WTC11 (cell line): ENCODE measurements at places on chromosomes 7 and 10. TPM values are rescaled to one million over a fixed set of nuclear protein-coding genes. Genes with fewer than 3 reads are reported as not detected.
A peak's percentile ranks its signal among the peaks of the same experiment; 100 is the strongest.

DNA sequence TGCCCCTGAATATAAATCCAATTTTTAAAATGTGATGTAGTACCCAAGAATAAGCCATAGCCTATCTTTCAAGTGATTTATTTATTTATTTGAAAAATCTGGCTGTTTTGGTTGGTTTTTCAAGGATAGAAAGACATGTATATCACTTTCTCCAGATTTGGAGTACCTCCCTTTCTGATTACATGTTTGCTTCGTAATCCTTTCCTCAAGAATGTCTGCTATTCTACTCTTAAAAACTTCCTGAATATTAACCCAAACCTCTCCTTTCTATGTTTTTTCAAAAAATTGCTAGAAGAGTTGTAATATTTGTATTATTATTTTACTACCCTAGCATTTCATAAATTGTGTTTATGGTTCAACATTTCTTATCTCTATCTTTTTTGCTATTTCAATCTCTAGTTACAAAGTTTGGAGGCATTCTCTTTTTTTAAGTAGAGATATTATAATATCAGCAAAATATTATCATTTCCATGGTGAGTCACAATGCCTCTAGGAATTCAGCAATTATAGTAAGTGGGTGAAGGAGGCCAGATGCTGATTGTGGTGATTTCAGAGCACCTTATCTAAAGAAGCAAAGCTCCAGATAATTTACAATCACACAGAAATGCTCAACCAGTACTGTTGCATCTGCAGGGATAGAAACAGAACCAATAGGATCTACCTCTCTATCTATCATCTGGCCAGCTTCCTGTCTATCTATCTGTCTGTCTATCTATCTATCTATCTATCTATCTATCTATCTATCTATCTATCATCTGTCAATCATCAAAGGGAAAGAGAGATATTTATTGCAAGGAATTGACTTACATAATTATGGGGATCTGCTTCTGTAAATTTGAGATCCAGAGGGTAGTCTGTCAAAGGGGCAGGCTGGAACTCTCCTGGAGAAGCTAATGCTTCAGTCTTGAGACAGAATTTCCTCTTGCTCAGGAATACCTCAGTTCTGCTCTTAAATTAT, 412.5 kb upstream of the SEMA3C start:
- no peaks in the 10 kb centered on the region for H3K4me1 ChIP-seq
- no peak overlapping the region for H3K27ac ChIP-seq
- no peak overlapping the region for H3K4me3 ChIP-seq

DNA sequence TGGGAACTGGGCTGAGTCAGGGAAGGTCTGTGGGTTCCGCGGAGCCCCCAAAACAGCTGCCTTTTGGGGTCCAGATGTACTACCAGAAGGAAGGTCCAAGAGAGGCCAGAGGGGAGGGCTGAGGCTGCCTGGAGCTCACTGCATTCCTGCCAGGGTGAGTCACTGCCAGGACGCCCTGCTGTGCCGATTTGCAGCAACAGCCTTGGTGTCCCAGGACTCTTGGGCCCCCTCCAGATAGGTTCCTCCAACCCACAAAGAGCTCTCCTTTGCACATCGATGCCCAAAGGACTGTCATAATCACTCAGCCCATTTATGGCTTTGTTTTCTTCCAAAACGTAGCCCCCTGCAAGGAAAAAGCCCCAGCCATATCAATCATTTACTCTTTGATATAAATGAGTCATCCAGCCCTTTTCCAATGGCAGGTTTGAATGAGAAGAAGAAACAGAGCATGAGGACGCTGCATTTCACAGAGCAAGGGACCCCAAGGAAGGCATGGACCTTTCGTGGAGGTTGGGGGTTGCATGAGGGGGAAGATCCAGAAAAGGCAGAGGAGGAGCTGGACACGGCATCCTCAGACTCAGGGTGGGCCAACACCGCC, 32.2 kb upstream of the COL13A1 start:
- peaks cover 12% of the 10 kb centered on the region for H3K4me1 ChIP-seq
- no peak overlapping the region for H3K4me3 ChIP-seq
- peaks cover 9% of the 10 kb centered on the region for H3K27me3 ChIP-seq
- peak; percentile 64 for DNase-seq
- no peaks in the 10 kb centered on the region for H3K36me3 ChIP-seq

DNA sequence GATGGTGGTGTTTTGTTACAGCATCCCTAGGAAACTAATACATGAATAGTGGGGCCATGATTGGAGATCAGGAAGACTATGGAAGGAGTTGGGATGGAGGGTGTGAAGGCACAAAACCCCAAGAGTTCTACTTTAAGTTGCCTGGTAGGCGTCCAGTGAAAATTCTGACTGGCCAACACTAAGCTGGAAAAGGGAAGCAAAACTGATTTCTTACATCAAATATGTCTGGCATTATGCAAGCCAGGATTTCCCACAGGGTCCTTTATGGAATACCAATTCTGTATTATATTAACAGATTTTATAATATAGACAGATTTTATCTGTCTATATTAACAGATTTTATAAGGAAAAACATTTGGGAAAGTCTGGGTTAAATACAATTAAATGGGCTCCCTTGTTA, 16.2 kb downstream of the CPVL start:
- no peak overlapping the region for H3K4me3 ChIP-seq
- no peaks in the 10 kb centered on the region for H3K27me3 ChIP-seq
- DNase-seq, result no peak
- peaks cover 4% of the 10 kb centered on the region for H3K36me3 ChIP-seq
- H3K27ac ChIP-seq, result no peak overlapping the region

The CARD11 gene
- total RNA-seq, result 34.6 to 40.8 TPM (median 35.5 TPM) in 3 replicates

The ZCCHC24 gene
- total RNA-seq, result 6.0 to 7.7 TPM (median 6.2 TPM) in 3 replicates

The DMBT1 gene
- total RNA-seq, result 0.09 to 0.18 TPM (median 0.13 TPM) in 3 replicates

- no peak overlapping the region for H3K27ac ChIP-seq
- no peak for DNase-seq
- H3K4me1 ChIP-seq, result peaks cover 19% of the 10 kb centered on the region
- no peak overlapping the region for H3K4me3 ChIP-seq
These were observed 391.4 kb downstream of the NRG3 start for GRCh38 chr10:82266438-82266837.
